ENCODE measurements at places on chromosomes 6 and 20.

- no peak for DNase-seq
These were observed 197.3 kb upstream of the SNX9 start for GRCh38 chr6:157625764-157626163.

- no peak for DNase-seq
These were observed 896.7 kb upstream of the MAP3K7 start for GRCh38 chr6:91483415-91484105.

GRCh38 chr6:128303870-128304269 is 216.5 kb downstream of the PTPRK start:
- DNase-seq: no peak

DNA sequence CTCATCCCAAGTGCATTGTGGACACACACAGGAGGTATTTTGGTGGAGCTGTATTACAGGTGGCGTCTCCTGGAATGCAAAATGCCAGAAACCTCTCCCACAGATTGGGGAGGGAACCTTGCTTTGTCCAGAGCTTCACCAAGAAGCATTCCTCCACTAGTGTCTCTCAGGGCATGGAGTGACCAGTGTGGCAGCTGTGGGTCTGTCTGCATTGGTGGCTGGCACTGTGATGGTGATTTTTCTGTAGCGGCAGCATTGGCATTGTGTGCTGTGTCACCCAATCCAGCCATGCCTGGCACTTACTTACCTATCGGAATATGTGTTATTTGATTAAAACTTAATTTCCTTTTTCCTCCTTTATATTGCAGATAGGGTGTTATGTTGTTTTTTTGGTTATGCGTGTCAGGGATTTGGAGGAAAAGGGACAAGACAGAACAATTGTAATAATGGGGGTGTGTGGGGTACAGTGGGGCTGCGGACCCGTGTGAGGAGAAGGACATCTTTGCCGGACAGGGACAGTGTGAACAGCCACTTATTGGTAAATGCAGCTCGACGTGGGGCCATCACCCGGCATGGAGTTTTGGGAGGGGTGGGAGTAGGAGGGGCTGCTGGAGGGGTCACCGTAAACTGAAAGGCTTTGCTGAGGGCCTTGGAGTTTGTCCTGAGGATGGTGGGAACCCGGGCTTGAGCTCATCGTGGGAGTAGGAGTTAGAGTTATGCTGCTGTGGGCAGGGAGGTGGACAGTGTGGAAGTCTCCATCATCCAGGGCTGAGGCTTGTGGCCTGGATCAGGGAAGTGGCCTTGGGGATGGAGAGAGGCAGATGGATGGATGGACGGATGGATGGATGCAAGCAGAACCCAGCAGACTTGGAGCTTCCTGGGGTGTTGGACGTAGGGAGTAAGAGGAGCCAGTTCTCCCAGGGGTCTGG is 105.0 kb downstream of the SYCP2 start:
- DNase-seq: no peak

GRCh38 chr6:14861491-14861943 is 384.4 kb upstream of the JARID2 start:
- no peak for DNase-seq

GRCh38 chr6:30169658-30170614 is 6.6 kb downstream of the TRIM15 start:
- no peak for DNase-seq
